ENCODE measurements at places on chromosomes 7 and 10.
A peak's percentile ranks its signal among the peaks of the same experiment; 100 is the strongest.

- DNase-seq = no peak
These were observed 2.0 kb downstream of the IFRD1 start for GRCh38 chr7:112452102-112452888.

- no peak for DNase-seq
These were observed 3.5 kb upstream of the GDF2 start for GRCh38 chr10:47318706-47319105.

GRCh38 chr10:14751014-14751896, 23.4 kb downstream of the FAM107B start:
- DNase-seq = peak; percentile 88

- no peak for DNase-seq
These were observed 297.0 kb downstream of the PHTF2 start for GRCh38 chr7:78095549-78095948.

DNA sequence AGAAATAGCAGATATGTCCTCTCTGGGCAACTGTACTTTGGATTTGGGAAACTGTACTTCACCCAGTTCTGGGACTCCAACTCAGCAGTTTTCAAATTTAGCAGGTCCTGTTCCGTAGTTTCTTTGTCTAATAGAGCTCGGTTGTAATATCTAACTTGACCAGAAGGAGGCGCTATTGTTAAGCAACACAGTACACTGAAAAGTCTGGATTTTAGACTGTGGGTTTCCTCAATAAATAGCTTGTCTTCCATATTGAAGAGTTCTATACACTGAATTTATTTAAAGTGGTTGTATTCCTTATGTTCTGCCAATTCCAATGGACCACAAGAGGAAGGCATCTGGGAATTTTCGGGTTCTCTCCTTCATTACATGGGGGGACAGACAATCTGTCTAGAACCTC, 39.8 kb downstream of the ELFN1 start:
- DNase-seq = no peak

DNA sequence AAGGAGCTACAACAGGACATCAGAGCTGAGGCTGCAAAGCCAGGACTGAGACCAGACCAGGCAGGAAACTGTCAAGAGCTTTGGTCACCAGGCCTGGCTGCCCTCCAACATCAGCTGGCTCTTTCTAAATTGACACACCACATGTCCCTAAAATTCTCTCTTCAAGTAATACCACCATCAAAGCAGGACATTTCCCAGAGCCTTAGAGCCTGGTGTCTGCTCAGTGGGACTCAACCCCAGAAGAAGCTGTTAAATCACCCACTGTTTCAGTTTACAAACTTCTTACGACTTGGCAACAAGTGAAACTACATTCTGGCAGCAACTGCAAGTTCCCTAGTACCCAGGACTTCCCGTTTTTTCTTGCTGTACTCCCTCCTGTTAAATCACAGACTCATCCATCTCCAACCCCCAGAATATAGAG, 3.8 kb upstream of the IL6 start:
- DNase-seq = no peak

DNA sequence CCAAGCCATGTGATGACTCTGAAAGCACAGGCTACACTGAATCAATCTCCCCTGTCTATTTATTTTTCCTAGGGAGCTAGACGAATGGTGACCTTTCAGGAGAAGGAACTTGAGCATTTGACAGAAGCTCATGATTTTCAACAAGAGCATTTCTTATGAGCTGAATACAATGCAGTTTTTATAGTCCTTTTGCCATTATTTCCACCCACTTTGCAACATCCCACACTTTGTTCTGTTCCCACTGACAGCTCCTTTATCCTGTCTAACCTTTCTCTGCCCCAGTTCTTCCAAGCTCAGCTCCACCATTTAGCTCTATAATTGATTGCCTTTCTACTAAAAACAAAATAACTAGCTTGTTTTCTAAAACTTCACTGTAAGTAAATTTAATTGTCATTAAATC, 91.9 kb upstream of the PRSS1 start:
- no peak for DNase-seq

GRCh38 chr7:140534743-140535142, 55.4 kb upstream of the MKRN1 start:
- DNase-seq = no peak

DNA sequence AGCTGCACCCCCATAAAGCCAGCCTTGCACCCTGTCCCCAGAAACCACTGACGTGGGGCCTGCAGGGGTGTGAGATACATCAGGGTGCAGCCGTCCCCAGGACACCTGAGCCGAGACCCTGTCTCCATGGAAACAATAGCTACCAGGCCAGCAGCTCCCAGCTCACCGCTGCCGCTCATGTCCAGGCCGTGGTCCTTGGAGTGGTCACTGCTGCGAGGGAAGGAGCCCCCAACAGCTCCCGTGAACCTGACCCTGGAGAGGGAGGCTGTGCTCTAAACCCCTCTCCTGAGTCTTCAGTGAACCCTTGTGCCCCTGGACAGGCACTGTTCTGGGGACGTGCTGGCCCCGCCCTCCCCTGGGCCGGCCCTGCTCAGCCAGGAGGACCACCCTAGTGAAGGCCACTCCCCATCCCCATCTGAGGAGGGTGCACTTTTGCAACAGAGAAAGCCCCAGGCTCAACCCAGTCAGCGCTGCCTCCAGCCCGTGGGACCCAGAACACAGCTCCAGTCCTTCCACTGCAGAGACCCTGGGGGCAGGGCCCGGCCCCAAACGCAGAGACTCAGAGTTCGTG, 19.6 kb upstream of the INPP5A start:
- no peak for DNase-seq

GRCh38 chr7:74405191-74405898, 48.4 kb upstream of the GTF2IRD1 start:
- DNase-seq = no peak

- DNase-seq = peak; percentile 20
These were observed 110.0 kb upstream of the SFMBT2 start for GRCh38 chr10:7520507-7521485.

DNA sequence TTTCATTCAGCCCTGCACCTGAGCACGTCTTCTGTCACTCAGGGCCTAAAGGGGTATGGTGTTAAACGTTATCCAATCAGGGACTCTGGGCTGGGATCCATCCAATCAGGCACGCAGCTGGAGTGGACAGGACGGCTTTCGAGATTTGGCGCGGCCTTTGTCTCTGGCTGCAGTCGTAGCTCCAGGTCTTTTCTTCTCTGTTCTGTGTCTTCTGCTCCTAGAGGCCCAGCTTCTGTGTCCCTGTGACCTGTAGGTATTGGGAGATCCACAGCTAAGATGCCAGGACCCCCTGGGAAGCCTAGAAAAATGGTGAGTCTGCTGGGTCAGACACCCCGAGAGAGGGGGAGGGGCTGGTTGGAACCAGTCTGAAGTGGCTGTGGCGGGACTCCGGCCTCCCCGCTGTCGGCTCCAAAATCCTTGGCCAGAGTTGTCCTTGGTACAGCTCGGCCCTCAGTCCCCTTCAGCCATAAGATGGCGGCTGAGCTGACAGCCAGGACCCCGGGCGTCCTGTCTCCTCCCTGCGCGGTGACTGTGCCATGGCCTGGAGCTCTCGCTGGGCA, 11.7 kb upstream of the ZNF680 start:
- peak; percentile 38 for DNase-seq

DNA sequence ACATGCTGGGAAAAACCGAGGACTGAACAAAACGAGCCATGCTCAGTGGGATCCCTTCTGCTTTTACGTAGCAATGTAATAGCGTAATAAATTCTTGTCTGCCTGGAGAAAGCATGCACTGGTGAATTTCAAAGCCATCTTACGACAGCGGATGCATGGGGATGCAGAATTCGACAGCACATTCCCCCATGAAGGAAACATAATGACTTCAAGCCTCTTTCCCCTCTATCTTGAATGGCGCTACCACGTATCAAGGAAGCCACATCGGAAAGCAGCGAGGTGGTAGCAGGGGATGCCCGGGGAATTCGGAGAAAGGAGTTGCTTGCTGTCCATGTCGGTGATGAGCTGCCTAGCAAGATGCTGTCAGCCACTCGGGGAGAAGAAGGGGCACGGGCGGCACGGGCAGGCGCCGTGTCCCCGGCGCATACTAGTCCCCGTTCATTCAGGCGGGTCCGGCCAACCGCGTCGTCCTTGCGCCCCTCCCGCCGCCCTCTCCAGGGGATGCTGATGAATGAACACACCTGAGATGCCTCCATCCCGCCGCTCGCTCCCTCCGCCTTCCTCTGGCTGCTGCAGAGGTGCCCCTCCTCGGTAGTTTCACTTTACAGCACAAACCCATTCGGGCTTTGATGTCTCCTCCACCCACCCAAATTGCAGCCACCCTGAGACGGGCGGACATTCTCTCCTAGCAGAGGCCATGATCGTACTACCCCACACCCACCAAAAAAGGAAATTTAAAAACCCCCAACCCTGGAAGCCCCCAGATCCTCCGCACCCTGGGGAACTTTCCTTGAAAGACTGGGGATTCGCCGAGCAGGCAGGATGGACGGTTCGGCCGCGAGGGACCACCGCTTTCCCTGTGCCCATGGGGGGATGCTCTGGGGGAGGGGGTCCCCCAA, 644 bp downstream of the SORBS1 start:
- peak; percentile 59 for DNase-seq

- no peak for DNase-seq
These were observed 23.6 kb downstream of the C10orf71 start for GRCh38 chr10:49322371-49323170.

GRCh38 chr10:91420868-91421267, 10.7 kb downstream of the HECTD2 start:
- DNase-seq = no peak

GRCh38 chr7:148204639-148205304, 385.8 kb upstream of the C7orf33 start:
- DNase-seq = no peak

GRCh38 chr7:47757921-47758411, 176.1 kb upstream of the TNS3 start:
- no peak for DNase-seq

GRCh38 chr7:7639847-7640220, 718 bp upstream of the UMAD1 start:
- DNase-seq = peak; percentile 41

- DNase-seq = no peak
These were observed 66.3 kb upstream of the ZRANB1 start for GRCh38 chr10:124875596-124875995.

- DNase-seq = no peak
These were observed 158.0 kb downstream of the TRIL start for GRCh38 chr7:28800150-28800549.

- DNase-seq = no peak
These were observed 115.6 kb upstream of the AUTS2 start for GRCh38 chr7:69482676-69483075.

DNA sequence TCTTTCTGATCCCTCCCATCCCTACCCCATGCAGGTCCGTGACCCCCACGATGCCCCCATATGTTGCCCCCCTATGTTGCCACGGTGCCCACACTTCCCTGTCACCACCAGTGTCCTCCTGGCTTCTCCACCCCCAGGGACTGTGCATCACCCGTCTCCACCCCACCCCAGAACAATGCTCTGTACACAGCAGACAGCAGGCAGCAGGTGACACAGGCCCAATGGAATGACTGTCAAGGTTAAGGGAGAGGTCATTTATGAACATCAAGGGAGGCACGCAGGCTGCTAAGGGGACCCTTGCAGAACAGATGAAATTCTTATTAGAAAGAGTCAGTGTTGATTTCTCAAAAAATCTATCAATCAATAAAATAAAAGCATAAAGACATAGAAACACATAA, 71.5 kb downstream of the PARP12 start:
- DNase-seq = no peak

DNA sequence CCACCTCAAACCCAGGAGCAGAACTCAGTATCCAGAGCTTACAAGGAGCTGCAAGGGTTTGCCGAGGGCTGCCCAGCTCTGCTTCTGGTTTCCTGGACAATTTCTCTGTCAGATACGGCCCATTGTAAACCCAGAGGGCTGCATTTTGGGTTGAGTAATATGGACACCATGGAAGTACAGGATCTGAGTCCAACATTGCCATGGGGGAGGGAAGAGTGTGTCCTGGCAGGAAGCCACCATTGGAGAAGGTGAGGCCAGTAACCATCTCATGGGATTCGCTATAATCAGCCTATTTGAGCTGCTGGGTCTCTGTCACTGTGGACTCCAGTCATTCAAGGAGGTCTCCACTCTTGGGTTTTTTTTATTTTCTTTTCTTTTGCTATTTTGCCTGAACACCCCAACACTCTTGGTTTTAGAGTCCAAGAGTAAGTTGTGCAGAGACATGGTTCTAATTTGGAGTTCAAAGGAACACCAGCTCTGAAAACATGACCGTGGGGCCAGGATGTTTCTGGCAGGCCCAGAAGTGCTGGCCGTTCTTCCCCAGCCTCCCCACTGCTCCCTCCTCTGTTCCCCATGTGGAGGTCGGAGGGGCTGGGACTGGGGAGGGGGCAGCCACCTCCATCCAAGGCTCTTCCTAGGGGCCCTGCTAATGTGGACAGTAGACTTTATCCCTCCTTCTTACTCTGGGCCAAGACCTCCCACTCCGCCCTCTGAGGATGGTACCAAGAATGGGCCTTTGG, 46.2 kb downstream of the CHST3 start:
- no peak for DNase-seq

DNA sequence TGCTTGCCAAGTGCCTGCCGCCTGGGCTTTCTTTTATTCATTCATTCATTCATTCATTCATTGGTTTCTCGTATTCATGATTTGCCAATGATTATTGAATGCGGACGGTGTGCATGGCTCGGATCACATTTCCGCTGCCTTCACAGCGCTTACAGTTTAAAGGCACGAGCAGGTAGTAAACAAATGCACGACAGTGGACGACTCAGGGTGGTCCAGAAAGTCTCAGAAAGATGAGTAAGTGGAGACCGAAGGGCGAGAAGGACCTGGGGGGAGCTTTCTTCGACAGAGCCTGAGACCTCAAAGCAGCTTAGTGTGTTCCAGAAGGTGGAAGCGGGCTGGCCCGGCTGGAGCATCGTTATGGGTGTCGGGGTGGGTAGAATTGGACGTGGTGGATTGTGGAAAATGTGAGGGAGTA, 506 bp downstream of the MCM10 start:
- peak; percentile 11 for DNase-seq

DNA sequence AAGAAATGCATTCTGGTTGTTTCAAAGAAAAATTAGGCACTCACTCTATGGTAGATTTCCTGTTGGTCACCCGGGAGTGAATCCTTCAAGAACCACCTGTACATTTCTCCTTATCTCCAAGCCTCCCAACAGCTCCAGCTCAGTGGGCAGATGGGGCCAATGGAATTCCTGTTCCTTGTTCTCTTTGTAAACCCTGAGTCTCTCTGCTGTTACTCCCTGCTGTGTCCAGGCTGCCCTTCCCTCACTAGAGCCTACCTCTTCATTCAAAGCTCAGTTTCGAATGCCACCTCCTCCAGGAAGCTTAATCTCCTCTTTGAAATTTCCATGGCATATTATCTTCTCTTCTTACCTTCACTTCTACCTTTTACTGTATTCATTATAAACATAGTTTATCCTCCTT, 3.5 kb upstream of the BMPER start:
- DNase-seq = no peak

GRCh38 chr10:28743576-28743975, 66.3 kb downstream of the BAMBI start:
- DNase-seq = no peak

All from germinal center (tissue), 1 donor.